ENCODE measurements at places on chromosomes 13 and 19.

DNA sequence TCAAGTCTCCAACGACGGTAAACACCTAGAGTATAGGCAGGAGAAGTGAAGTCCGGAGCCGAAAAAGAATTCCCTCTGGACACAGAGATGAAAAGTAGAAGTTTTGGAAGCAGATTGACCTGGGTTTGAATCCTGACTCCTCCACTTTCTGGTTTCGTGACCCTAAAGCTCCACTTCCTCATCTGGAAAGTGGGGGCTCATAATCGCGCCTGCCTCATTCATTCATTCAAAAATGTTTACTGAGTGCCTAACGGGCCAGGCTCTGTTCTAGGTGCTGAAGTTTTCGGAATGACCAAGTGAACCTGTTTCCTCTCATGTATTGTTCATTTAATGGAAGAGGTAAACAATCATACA is 7.1 kb upstream of the EML2 start:
- DNase-seq, result no peak

- no peak for DNase-seq
Observed at GRCh38 chr13:69545551-69545950, 562.1 kb upstream of the ATXN8OS start.

- no peak for DNase-seq
Observed at GRCh38 chr13:22223411-22223810, 552.5 kb downstream of the FGF9 start.

DNA sequence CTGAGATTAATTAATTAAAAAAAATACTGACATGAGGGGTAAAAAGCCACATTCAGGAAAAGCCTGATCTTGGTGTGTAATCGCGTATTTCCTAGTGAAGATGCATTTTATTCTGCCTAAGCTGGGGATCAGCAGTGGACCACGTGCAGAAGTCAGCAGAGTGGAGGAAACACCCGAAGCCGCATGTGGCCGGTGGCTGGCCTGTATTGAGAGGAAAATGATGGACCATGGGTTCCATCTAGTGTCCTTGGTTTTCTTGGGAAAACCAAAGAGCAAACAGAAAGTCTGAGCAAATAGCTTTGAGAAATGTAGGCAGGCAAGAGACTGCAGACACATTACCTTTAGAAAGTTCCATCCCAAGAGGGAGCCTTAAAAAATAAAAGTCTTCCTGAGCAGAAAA is 23.7 kb upstream of the SHISA2 start:
- DNase-seq, result no peak

DNA sequence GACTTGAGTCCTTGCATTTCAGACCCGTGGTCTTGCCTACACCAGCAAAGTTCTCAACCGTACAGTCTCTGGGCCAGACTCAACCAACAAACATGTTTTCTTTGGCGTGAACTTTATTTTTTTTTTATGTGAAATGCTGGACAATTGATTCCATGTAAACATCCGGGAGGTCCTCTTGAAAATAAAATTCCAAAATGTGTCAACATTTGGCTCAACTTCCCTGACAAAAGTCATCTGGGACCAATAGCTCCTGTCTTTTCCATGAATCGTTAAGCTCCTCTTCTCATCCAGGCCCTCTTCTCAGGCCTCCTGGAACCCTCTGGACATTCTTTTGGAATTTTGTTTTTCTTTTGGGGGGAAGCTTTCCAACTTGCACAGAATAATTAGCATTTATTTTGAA is 2.7 kb downstream of the ALDH16A1 start:
- no peak for DNase-seq

DNA sequence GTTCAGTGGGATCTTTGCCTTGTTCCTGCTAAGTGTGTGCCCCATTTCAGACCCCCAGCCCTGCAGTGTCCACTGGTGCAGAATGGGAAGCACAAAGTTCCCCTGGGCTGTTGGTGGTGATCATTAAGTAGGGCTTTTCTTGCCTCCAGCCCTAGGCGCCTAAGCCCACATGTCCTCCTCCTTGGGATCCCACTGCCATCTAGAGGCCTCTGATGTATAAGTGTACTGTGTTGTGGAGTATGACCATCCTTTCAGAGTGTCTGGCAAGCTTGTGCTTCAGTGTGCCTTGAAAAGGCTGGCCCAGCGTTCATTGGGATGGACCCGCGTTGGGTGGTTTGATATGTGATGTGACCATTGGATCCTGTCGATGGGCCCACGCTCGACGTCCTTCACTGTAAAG is 71.2 kb downstream of the WASF3 start:
- no peak for DNase-seq

DNA sequence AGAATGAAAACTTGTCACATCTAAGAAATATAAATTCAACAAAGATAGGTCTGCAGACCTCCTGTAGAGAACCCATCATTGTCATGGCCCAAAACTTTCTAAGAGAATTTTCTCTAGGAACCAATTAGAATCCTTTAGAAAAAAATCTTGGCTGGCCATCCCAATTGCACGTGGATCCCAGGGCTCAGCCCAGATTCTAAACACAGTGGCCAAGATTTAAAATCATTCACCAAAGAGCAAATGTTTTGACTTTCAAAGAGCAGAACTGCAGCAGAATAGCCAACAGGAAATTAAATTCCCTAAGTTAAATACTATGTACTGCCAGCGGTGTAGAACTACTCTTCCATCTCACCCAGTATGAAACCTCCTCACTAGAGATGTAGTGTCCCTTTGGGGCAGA is 21.3 kb downstream of the IPO5 start:
- no peak for DNase-seq

DNA sequence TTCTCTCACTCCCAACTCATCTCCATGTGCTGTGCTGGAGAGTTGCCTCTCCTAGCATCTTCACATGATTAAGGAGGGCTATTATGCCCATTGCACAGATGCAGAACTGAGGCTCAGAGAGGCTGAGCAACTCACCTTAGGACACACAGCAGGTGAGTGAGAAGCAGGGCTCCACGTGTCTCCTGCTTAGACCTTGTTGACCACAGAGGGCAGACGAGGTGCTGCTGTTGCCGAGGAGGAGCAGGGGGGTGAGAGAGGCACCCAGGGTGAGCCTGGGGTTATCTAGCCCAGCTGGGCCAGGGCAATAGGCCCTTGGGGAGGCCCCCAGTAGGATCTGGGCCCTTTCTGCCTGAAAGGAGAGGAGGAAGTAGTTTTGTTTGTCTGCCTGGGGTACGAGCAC is 2.4 kb upstream of the HSH2D start:
- DNase-seq, result no peak

DNA sequence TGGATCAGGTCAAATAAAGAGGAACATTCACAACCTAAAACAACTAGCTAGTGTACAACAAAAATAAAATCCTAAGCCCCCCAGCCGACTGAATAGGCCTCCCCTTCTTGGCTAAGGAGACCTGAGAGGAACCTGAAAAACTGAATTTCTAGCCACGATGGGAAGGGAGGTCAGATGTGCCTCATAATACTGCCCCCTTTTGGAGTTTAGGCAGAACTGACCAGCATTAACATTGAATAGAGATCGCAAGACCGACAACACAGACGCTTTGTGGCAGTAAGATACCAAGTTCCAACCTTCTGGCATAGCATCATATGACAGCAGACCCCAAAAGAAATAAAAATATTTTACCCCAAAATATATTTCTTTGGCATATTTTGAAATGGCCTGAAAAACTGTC is 15.9 kb downstream of the CBY2 start:
- no peak for DNase-seq

DNA sequence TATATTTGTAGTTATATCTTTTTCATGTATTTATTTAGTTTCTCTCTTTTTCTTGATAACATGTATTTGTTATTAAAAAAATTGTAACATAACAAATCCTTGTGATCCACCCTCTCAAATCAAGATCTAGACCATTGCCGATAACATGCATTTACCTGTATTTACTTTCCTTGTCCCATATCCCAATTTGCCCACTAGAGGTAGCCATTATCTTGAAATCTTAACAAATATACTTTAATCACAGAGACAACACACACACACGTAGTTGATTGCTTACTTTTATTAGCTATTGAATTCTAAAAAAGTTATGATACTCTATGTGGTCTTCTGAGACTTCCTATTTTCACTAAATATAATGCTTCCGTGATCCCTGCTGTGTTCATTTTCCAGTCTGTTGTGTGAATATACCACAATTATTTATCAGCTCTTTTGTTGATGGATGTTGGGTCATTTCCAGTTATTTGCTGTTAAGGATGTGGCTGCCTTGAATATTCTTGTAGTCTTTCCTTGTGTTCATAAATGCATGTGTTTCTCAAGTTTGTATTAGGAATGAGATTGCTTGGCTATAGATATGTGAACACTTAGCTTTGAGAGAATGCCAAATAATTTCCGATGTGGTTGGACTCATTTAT is 31.3 kb upstream of the ZMYM2 start:
- no peak for DNase-seq

DNA sequence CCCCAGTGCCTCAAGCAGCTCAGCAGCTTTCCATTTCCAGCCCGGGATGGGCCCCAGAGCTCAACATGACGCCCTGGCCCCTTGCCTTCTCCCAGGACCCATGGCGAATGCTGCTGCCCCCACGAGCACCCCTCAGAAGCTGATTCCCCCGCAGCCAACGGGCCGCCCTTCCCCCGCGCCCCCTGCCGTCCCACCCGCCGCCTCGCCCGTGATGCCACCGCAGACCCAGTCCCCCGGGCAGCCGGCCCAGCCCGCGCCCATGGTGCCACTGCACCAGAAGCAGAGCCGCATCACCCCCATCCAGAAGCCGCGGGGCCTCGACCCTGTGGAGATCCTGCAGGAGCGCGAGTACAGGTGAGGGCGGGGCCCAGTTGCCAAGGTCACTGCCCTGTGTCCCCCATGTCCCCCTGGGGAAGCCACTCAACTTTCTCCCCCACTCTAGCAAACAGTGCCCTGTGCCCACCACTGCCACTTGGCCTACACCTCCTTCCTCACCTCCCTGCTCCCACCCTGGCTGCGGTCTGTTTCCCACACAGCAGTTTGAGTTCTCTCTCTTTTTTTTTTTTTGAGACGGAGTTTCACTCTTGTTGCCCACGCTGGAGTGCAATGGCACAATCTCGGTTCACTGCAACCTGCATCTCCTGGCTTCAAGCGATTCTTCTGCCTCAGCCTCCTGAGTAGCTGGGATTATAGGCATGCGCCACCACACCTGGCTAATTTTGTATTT is 26.9 kb downstream of the SMARCA4 start:
- no peak for DNase-seq

DNA sequence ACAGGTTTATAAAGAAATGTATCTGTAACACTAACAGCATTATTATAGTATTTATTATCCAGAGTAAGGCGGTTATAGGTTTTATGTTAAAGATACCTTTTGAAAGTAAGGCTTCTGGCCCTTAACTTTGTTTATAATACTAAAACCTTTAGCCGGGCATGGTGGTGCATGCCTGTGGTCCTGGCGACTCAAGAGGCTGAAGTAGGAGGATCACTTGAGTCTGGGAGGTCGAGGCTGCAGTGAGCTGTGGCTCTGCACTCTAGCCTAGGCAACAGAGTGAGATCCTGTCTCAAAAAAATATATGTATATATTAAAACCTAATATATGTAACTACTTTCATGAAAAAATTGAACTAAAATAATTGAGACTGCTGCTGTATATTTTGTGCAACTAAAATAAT is 98.7 kb upstream of the KLF5 start:
- no peak for DNase-seq

- DNase-seq, result no peak
Observed at GRCh38 chr19:30437869-30438268, 65.7 kb downstream of the ZNF536 start.

GRCh38 chr19:8832132-8833021 is at the start of the genes MBD3L1 and ZNF558:
MBD3L1 (plus strand) TSS chr19:8832377; CDS start chr19:8842679, 10,302 bp downstream.
ZNF558 (minus strand) TSS chr19:8832304; CDS start chr19:8822659, 9,645 bp downstream.
- DNase-seq, result peak; percentile 99

GRCh38 chr13:71461892-71462291 is 405.1 kb downstream of the DACH1 start:
- DNase-seq, result no peak

GRCh38 chr13:99322297-99323103 is 15.3 kb upstream of the GPR183 start:
- DNase-seq, result no peak

DNA sequence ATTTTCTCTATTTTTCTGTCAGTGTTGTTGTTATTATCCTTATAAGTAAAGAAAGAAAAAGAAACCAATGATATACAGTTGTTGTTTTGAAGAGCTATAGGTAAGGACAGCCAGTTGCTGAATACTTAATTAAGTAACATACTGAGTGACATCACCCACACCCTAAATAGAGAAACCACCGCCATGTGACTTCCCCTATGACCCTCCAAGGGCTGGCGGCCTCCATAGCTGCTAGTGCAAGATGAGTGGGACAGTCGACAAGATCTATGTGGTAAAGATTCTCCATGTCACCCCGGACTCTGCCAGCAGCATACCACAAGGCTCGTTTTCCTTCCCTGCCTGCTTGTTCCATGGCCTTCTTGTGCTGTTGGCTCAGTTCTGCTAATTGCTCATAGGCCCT is 221.1 kb downstream of the DNAJC15 start:
- no peak for DNase-seq

GRCh38 chr13:40534456-40534855 is 132.0 kb downstream of the FOXO1 start:
- no peak for DNase-seq

DNA sequence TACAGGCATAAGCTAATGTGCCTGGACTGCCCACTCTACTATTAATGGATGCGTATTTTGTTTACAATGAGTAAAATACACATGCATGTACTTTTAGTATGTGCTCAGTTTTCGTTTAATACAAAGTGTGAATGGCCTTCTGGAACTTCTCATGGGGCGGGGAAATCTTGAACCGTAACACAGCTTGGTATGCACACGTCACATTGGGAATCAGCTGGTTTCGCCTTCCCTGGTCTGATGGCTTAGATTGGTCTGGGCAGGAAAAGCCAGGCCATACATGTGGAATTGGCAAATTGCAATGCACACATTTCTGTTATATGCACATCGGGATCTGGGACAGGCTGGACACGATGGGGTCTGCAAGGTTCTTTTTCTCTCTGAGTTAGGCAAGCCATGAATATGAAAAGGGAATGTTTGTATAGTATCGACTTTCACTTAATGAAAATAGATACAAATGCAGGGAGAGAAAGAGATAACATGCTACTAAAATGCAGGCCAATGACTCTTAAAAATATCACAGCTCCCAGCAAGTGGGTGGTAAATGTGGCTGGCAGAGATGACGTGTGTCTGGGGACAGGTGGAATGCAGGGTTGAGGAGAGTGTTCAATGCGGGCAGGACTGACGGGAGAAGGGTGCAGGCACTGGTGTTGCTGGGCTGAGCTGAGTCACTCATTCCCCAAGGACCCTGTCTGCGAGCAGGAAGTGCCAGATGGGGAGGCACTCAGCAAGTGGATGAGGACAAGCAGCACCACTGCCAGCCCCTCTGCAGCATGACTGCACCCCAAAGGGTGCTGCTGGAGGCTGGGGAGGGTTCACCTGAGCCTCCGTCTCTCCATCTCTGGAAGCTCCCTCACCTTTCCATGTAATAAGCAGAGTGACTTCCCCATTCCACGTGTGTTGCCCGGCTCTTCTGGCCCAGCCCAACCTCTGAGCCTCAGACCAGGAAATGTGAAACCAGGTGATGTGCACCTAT is 204.0 kb upstream of the GPR12 start:
- DNase-seq, result no peak

- no peak for DNase-seq
Observed at GRCh38 chr19:47111006-47111621, 2.5 kb downstream of the ZC3H4 start.

- peak; percentile 20 for DNase-seq
Observed at GRCh38 chr19:57103573-57104277, 16.1 kb upstream of the USP29 start.
